ENCODE measurements at places on chromosomes 5 and 9.
A peak's percentile ranks its signal among the peaks of the same experiment; 100 is the strongest.

DNA sequence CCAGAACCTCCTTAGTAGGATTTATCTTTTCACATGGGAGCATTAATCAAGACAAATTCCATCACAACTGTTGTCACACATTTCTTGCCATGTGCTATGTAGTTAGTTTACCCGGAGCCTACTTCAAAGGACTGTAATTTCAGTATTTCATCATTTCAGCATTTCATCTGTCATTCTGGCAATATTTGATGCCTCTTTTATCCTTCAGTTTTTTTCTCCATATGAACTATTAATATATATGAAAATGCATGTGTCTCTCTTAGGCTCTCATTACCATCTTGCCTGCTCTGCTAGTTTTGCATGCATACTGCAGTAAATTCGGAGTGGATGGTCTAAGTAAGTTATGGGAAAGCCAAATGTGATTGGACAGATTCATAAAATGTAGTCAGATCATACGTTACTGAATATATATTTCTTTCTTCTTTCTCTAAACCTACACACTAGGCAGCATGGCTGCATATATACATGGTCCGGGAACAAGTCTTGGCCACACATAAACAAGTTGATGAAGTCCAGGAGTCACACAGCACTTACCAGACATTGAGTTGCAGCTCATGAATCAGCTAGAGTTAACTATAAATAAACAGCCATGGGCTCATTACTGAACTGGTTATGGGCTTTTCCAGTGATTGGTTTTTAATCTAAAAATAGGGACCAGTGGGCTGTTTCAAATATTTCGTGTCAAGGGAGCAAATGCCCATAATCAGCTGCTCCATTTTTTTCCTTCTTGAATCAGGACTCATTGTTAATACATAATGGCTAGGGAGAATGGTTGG lies 46.6 kb downstream of the SPATA31D1 start:
- DNase-seq: no peak

DNA sequence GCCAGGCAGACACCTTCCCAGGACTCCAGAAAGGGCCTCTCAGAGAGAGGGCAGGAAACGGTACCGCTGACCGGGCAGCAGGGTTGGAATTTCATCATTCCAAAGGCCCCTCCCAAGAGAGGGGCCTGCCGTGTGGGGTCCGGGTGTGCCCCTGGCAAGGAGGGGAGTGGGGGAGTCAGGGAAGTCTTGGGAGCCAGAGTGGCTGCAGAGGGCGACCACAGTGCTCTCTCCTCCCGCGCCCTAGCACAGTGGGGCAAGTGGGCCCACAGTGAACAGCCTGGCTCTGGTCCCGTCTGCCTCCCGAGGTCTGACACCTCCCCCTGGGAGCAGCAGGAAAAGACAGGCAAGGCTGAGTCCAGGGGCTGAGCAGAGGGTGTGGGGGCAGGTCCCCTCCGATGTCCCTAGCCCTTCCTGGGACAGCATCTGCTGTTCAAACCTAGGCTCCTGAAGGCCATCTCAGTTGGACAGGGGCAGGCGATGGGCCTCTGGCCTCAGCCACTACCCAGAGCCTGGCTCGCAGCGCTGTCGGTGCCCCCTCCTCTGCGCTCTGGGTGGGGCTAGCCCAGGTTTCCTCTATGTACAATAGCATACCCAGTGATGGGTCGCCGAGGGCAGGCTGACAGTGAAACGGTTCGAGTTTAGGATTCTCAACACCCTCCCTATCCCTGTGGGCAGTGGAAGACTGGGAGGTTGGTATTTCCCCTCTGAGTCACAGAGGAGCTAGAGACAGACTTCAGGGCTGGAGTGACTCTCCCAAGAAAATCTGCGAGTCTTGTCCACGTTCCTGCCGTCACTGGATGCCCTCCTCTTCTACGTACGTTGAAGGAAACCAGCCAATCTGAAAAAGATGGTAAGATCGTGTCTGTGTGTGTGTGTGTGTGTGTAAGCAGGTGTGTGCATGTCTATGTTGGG lies 25.4 kb upstream of the SARDH start:
- peak; percentile 54 for DNase-seq

DNA sequence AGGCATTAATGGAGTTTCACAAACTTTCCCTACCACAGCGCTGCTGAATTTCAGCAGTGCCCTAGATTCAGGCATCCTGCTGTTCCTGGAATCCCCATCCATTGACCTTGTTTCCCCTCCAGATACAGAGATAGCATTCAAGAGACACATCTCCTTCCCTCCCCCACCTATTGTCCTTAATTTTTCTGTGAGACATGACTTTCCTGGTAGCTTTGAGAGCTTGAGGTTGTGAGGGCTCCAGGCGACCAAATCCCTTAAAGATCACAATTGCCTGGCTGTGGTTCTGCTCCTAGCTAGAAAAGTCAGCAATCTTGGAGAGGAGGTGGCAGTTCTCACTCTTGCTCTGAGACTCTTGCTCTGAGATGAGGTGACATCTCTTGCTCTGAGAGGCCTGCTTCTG lies 48.0 kb downstream of the PRR16 start:
- DNase-seq: no peak

GRCh38 chr9:456365-456764 lies 241.7 kb downstream of the DOCK8 start:
- no peak for DNase-seq

DNA sequence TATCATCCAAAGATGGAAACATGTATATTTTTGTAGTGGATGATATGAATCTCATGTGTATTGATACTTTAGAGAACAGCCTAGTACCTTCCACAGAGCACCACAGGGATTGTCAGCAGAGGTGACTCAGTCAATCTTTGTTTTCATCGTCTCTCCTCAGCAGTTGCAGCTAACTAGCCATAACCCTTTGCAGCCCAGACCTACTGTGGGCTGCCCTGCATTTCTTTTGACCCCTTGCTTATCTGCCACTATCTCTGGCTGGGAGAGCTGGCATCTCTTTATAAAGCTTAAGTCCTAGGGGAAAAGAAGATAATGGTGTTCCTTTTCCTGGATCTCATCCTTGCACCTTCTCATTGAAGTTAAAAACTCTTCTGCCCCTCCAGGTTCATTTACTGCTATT lies 28.7 kb downstream of the HMGCR start:
- no peak for DNase-seq

- no peak for DNase-seq
Observed at GRCh38 chr9:114184071-114184470, 28.7 kb downstream of the COL27A1 start.

GRCh38 chr5:80620211-80620610 lies 34.2 kb upstream of the MSH3 start:
- DNase-seq: no peak

DNA sequence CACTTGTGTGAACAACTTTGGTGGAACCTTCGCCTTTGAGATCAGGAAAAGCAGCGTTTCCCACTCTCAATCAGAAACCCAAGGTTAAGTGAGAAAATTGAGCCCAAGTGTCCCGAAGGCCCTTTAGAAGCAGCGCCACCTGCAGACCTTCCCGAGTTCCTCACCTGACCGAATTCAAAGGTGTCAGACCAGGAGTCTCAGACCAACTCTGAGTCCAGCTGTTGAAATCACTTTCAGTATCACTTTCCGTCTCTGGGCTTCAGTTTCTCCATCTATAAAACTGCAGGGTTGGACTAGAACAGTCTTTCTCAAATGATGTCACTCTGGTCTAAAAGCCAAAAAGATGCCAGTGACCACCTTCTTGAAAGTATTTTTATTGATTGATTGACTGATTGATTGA lies 31.7 kb upstream of the GRHPR start:
- DNase-seq: no peak

DNA sequence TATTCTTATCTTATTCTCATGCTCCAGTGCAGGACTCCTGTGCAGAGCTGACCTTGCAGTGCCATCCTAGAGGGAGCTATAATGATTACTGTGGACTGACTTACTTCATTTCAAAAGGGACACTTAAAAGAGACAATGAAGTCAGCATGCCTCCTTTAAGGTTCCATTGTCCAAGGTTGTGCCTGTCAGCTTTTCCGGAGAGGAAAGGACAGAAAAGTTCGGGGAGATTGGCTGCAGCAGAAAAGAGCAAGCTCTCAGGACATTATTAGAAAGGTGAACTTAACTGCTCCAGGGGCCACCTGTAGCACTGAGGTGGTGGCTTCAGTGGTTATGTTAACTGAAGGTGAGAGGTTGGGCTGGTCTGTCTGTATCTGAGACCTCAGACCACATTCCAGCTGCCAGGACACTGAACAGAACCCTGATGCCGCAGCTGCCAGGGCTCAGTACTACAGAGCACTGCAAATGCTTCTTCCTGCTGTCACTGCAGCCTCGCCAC lies 112.9 kb downstream of the ST8SIA4 start:
- DNase-seq: no peak

DNA sequence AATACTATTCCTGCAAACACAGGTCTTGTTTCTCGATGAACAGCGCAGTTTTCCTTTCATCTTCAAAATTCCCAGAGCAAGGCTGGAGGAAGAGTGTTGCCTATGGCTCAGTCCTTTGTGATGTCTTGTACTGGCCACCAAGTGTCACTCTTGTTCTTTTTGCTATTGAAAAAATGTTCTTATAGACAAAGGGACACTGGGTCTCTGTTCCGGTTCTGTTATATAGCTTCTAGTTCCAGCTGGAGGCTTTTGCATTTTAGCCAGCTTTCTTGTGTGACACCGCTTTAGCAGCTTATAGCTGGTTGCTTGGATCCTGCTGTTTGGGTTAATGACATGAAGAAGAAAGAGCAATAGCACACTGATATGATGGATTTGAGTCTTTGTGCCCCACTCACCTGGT lies 343.7 kb upstream of the KCNN2 start:
- DNase-seq: no peak

- DNase-seq: no peak
Observed at GRCh38 chr5:177362610-177363507, 5.1 kb downstream of the RGS14 start.

- no peak for DNase-seq
Observed at GRCh38 chr5:172485511-172486202, 31.3 kb upstream of the SH3PXD2B start.

- DNase-seq: no peak
Observed at GRCh38 chr5:15132816-15133405, 261.3 kb upstream of the ANKH start.

GRCh38 chr5:1648806-1649205 lies 125.0 kb upstream of the LPCAT1 start:
- DNase-seq: no peak
